ENCODE measurements at places on chromosomes 13 and 19. TPM values are rescaled to one million over a fixed set of nuclear protein-coding genes. Genes with fewer than 3 reads are reported as not detected.

- DNase-seq, result no peak
Observed at GRCh38 chr19:51691584-51692428, 1.3 kb upstream of the SPACA6 start.

DNA sequence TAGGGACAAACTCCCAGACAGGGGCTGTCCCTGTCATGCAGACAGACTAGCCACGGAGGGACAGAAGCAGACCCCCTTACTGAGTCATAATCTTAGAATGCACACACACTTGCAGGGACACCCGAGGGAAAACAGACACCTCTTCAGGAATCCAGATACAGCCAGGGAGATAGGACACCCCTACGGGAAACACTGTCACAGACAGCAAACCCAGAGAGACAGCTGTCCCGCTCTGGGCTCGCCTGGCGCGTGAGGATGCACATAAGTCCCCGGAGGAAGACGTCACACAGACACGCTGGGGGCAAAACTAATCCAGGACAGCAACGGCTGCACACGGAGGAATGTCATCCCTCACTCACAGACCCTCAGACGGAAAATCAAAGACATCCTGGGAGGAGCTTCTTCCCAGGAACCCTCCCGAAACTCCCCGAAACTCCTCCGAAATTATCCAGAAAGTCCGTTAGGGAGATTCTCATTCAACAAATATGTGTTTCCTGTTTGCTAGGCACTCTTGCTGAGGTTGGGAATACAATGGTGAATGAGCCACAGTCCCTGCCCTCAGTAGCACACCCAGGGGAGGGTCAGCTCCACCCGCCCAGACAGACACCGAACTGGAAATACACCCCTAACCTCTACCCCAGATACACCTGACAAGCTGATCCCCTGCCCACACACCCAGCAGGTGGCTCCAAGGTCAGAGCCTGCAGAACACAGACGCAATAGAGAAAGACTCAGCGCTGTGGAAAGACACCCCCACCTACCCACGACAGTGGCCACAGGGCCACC lies 15.2 kb upstream of the TOMM40 start:
- no peak for DNase-seq

DNA sequence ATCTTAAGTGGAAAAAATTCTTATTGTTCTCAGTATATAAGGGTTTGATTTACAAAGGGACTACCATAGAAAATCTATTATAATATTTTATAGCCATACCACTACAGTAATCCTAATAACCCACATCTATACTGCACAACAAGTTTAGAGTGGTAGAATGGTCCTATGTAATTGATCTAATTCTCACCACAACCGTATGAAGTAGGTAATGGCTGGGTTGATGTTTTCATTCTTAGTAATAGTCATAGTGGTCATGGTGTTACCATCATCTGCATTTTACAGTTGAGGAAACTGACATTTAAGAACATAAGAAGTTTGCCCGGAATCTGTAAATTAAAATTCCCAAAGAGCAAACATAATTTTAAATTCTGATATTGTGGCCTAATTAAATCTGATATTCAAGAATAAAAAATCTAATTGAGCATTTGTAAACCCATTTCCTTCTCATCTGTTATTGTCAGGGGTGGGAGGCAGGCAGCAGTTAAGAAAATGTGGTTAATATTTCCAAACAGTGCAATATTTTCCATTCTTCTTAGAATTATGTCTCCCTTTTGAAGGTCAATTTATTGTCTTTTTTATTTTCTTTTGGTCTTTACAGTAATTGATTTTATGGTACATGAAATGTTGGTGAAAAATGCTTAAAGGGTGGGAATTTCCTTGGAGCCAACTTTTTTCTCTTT lies 65.6 kb downstream of the DHRS12 start:
- DNase-seq, result no peak

DNA sequence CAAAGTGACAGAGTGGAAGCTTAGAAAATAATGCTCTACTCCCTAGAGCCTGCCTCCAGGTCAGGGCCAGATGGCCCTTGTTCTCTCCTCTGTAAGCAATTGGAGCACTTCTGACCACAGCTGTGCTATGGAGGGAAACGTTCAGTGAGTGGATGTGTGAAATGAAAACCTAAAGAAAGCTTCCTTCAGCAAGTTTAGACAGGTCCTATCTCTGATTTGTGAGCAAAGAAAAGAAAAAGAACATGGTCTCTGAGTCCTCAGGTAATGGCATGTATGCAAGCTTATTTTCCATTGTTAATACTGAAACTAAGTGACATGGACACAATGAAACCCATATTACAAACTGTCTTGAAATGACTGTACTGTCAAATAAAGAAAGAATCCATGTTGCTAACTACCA lies 1486.8 kb downstream of the EFNB2 start:
- DNase-seq, result no peak

ACP7 gene
- polyA plus RNA-seq, result 0.78 TPM

DNA sequence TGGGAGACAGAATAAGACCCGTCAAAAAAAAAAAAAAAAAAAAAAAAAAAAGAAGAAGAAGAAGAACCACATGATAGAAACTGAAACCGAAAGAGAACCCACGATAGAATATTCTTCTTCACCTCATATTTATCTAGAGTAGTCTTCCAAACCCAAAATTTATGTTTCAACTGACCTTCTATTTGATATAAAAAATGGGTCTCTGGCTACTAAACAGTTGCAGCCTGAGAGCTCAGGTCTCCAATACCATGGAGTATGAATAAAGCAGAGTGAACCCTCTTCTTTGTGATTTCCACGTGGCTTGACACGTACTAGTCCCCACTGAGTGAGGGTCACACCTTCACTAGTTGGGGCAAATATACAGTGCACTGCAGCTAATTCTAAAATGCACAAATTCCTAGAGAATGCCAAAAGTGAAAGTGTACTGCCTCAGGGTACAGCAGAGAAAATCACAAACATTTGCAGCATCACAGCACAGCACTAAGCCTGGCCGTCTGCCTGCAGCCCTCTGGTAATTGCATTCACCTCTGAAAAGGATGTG lies 30.8 kb upstream of the RFC3 start:
- DNase-seq, result no peak

DNA sequence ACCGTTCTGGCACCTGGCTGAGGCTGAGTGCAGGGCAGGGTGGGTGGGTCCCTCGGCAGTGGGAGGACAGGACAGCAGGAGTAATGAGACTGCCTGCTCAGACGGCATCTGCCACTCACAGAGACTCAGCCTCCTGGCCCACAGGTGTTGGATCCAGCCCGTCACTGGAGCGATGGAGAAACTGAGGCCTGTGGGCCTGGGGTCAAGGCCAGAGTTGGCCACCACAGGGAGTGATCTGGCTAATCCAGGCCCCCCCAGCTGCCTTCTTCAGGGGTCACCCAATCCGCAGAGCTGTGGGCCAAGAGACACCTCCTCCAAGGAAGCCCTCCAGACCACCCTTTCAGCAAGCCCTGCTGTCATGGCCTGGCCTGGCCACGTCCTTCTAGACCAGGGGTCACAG lies 103.7 kb upstream of the VSTM2B start:
- DNase-seq, result no peak

GRCh38 chr19:33752018-33752800 lies 44.5 kb upstream of the KCTD15 start:
- DNase-seq, result no peak

DNA sequence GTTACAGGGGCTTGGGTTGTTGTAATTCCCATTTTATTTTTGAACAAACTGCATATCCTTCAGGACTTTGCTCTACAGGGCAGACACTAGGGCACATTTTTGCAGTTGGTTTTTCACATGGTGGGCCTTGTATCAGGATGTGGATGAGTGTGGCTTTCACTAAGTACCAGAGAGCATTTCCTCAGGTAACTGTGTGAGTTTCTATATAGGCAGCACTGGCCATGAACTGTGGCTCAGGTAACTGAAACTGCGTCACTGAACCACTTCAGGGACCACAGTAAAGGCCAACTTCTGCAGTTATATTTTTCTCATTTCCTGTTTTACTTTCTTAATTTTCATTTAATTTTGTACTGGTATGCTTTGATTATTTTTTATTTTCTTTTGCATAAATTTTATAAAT lies 166.5 kb downstream of the ZNF486 start:
- DNase-seq, result no peak

PABPC3 gene
- polyA plus RNA-seq, result 1.7 TPM

- DNase-seq, result no peak
Observed at GRCh38 chr13:49927755-49928154, 8.4 kb downstream of the SPRYD7 start.

DNA sequence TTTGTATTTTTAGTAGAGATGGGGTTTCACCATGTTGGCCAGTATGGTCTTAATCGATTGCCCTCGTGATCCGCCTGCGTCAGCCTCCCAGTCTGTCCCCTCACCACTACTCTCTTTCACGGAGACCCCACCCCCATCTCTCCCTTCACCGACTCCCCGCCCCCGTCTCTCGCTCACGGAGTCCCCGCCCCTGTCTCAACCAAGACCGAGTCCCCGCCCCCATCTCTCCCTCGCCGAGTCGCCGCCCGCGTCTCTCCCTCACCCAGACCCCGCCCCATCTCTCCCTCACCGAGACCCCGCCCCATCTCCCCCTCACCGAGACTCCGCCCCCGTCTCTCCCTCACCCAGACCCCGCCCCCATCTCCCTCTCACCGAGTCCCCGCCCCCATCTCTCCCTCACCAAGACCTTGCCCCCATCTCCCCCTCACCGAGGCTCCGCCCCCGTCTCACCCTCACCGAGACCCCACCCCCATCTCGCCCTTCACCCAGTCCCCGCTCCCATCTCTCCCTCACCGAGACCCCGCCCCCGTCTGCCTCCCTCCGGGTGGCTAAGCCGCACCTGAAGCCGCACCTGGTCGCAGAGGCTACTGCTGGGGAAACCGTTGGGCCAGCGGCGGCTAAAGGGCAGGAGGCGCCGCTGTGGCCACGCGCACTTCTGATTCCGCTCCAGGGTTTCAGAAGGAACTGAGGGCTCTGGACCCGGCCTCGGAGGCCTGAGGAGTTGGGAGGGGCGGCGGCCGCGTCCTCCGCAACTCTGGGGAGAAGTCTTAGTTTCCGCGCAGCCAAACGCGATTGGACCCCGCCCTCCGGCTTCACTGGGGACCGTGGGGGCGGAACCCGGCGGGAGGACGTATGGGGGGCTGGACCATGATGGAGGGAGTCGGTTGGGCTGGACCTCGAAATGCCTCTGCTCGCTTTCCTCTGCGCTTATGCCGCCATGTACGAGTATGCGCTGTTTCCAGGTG lies 17.1 kb upstream of the ZNF846 start:
- DNase-seq, result peak; percentile 97
